Stimulated activated CD4-positive, alpha-beta T cell treated with anti-CD3 and anti-CD28 coated beads, Interleukin-4, amount 100 ng/mL, for 1 hour (primary cell): ENCODE measurements at places on chromosomes 6 and 20.
A peak's percentile ranks its signal among the peaks of the same experiment; 100 is the strongest.

DNA sequence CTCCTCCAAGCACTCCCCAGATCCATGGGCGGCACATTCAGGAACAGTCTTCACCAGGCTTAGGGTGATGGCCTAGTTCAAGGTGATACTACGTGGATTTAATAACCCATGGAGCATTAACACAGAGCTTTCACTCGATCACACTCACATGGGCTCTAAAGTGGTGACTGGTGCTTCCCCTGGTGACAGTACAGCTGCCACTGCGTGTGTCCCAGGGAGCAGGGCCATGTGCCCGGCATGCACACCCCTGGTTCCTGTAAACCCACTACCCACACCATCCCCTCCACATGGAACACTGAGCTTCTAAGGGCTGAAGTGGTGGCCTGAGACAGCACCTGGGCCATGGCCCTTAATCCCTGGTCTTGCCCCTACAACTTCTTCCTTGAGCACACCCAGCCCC lies 27.8 kb upstream of the APMAP start:
- DNase-seq: no peak

GRCh38 chr20:45833883-45834796 lies 541 bp downstream of the SNX21 start:
- DNase-seq: peak; percentile 48

DNA sequence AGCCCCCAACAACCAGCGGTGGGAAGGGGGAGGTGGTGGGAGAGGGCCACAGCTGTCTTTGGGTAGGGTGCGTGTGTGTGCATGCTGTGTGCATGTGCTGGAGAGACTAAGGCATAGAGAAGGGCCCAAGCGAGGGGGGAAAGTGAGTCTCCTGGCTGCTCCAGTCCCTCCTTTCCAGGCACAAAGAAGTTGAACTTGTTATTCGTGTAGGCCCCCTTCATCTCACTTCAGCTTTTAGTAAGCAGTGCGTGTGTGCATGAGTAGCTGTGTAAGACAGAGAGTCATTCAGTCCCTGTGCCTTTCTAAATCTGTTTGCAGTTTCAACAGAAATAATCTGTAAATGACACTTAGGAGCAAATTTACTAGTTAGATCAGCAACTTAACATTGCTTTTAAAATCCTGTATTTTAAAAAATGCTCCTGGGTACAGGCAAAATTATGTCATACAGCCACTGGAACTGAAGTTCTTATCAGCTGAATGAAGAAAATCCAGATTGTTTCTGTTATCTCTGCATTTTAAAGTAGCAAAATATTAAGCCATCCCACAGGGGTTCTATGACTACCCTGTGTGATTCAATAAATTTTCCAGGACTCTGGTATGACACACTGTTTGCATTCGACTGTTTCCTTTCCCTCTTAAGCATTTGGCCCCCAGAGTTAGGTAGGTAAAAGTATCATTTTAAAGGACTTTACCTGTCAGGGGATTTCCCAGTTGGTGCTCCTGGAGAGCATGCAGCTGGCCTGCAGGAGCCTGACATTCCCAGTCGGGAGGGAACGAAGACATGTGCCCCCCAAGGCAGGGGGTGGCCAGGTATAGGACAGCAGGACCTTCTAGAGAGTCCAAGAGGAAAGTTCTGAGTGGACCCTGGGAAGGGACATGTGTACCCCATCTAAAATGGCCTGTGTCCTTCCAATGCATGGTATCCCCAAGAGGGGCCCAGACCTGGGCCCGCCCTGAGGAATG lies 39.0 kb downstream of the MTRES1 start:
- DNase-seq: no peak

GRCh38 chr6:105836889-105837288 lies 249.2 kb upstream of the PRDM1 start:
- no peak for DNase-seq

GRCh38 chr6:110198561-110198960 lies 18.3 kb downstream of the CDC40 start:
- no peak for DNase-seq

DNA sequence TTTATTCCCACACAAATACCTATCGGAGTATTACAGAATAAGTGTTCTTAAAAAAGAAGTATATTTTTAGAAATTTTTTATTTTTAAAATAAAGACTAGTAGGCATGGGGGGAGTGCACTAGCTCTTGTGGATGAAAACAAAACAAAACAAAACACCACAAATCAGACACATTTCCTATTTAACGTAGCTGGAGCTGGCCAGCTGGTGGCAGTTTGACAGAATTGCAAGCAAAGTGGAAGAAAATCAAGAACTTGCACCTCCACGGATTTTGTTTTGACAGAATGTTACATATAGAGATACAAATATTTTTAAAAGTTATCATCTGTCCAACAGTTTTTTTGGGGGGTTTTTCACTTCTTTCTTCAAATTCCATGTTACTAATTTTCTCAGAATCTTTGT lies 63.6 kb upstream of the SNRPB2 start:
- DNase-seq: no peak

DNA sequence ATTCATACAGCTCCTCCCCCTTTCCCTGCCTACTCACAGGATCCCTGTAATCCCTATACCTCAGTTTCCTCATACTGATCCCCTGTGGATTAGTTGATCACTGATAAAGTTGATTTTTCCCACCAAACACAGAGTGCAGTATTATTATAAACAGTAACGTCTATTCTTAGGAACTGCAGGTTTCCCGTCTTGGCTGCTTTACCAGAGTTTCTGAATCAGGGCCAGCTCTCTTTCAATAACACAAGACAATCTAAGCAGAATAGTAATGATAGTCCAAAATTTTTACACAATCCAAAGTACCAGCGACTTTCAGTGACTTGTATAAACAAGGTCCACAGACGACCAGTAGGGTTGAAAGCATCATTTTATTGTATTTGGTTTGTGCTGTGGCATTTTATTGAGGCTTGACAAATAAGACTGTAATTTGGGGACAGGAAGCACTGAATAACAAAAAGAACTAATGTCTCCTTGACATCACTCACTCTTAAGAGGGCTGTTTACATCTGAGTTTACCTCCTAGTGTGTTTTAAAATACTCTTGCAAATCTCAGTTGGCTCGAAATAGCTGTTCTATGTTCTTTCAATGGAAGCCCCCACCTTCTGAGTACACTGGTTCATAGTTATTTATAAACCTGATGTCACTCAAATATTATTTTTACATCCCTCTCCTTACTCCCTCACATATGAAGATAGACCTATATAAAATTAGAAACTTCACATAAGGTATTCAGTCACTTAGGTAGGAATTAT lies 6.1 kb upstream of the JARID2 start:
- DNase-seq: no peak

DNA sequence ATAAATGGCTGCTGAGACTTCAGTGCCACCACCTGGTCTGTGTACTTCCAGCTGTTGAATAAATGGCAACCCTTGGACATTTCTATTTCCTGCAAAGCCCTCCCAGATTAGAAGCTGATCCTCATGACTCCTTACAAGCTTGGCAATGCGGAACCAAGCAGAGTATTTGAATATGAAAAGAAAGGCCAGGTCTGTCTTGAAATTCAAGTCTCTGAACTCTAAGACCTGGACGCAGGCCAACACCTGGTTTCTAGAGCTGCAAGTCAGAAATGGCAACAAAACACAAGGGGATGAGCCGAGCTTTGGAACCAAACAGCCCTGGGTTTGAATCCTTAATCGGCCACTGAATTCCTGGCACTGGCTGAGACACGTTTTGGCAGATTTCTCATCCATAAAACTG lies 353.4 kb downstream of the PTPRT start:
- no peak for DNase-seq

GRCh38 chr6:148565930-148566663 lies 180.7 kb upstream of the UST start:
- no peak for DNase-seq

GRCh38 chr6:42140756-42141602 lies 1.4 kb downstream of the C6orf132 start:
- DNase-seq: no peak

- DNase-seq: peak; percentile 65
Observed at GRCh38 chr6:15247500-15248450, 1.9 kb downstream of the JARID2 start.

DNA sequence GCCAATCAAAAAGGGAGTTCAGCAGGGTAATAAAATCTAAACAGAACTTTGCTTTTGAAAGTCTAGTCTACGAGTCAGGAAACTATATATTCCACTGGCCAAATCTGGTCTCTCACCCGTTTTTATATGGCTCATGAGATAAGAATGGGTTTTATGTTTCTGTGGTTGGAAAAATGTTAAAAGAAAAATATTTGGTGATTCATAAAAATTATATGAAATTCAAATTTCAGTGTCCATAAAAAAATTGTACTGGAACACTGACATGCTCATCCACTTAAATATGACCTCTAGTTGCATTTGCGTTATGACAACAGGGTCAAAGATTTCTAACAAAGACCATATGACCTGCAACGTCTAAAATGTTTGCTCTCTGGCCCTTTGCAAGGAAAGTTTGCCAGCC lies 22.3 kb upstream of the LAMP5 start:
- no peak for DNase-seq

- DNase-seq: no peak
Observed at GRCh38 chr6:124978451-124979293, 16.4 kb downstream of the RNF217 start.
